ENCODE measurements at places on chromosomes 3 and 15.
A peak's percentile ranks its signal among the peaks of the same experiment; 100 is the strongest.

GRCh38 chr15:79394231-79394630, 37.9 kb upstream of the MINAR1 start:
- DNase-seq, result peak; percentile 54

DNA sequence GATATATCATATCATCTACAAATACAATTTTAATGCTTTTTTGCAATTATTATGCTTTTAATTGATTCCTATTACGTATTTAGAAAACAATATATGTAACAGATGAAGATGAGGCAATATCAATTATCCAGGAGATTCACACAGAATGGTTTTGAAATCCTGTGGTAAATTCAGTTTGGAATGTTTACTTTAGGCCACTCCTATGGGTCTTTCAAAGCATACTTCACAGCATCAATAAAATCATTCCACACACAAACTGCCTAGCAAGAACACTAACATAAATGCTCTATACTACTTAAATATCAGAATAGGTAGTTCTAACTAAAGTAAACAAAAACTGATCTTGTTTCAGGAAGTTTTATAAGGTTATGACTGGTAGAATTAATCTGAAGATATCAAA, 90.5 kb downstream of the FAM227B start:
- DNase-seq, result peak; percentile 75

DNA sequence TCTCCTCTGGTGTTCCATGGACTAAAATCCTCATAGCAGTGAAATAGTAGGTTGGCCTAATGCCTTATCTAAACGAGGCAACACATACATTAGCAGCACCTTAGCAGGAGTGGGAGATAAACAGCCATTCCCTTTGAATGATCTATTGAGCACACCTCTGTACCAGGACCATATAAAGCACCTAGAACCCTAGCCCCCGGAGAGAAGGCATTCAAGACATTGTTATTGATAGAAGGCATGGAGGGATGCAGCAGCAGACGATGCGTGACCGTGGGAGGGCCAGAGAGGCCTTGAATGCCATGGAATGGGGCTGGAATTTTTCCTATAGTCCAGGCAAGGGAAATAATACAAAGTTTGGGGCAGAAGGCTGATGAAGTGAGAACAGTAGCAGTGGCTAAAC, 6.6 kb upstream of the SEMA5B start:
- DNase-seq, result no peak

DNA sequence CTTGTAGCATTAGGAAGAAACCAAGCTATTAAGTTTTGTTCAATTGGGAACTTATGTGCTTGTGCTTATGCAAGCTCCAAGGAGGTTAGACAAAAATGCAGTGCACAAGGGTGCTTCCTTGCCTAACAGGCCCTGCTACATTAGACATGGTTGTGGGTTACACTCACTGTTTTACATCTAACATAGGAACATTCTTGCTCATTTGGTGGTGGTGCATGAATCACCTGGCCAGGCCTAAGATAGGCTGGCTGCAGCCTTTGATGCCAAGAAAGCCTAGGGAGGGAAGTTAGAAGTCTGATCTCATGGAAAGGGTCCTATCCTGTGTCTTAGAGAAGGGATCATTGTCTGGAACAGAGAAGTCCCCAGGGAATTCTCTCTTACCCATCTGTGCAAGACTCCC, 43.5 kb downstream of the CA12 start:
- DNase-seq, result peak; percentile 72

DNA sequence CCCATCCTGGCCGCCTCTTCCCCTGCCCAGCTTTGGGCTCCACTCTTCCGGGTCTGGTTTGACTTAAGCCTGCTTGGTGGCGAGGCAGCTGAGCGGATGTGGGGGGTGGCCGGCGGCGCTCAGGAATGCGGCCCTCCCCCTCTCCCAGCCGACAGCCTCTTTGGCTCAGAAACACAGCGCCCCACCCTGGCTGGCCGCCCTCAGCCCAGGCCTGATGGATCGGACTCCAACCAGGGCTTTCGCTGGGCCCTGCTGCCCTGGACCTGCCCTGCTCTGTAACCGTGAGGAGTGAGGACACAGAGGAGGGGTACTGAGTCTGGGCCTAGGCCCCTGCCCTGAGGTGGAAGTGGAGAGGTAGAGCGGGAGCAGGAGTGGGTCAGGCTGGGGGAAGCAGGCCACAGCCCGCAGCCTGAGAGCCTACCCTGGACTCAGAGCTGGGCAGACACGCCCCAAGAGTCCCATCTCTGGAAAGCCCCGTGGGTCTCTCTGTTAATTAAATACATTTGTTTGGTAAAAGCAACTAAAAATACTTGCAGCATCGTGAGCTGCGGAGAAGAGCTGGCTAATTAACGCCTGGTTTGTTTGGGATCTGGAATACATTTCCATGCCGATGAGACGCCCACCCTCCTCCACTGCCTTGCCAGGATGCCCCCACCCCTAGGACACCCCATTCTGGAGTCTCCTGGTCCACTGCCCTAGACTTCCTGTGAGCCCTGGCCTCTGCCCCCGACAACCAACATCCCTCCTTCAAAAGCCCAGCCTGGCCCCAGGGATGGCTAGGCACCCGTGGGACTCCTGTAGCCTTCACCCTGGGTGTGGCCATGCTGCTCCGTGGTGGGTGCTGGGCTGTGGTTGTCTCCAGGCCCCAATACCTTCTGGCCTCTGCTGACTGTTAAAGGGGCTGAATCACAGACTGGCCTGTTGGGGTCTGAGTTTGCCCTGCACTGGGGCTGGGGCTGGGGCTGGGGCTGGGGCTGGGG, 19.6 kb downstream of the PLXNA1 start:
- DNase-seq, result peak; percentile 93

- DNase-seq, result no peak
Measured at GRCh38 chr15:48638963-48639362, 6.5 kb downstream of the FBN1 start.

- DNase-seq, result no peak
Measured at GRCh38 chr3:135106445-135106844, 311.4 kb downstream of the EPHB1 start.
